ENCODE measurements at places on chromosomes 13 and 19. TPM values are rescaled to one million over a fixed set of nuclear protein-coding genes. Genes with fewer than 3 reads are reported as not detected.

The SPATA13 gene
- total RNA-seq, result 55.4 TPM

The CERS1 gene
- total RNA-seq, result not detected

The NANOS2 gene
- not detected for total RNA-seq

The SYMPK gene
- total RNA-seq, result 88.3 TPM

The BCL3 gene
- 63.4 TPM for total RNA-seq

All from activated CD4-positive, alpha-beta memory T cell treated with anti-CD3 and anti-CD28 coated beads, Interleukin-2, amount 10 ng/mL, durations not matched to agents 7 days and 5 days (primary cell).